ENCODE measurements at places on chromosomes 11 and 22. TPM values are rescaled to one million over a fixed set of nuclear protein-coding genes. Genes with fewer than 3 reads are reported as not detected.
A peak's percentile ranks its signal among the peaks of the same experiment; 100 is the strongest.

- H3K4me3 ChIP-seq, result no peak overlapping the region
- no peak overlapping the region for H3K27ac ChIP-seq
- no peaks in the 10 kb centered on the region for H3K36me3 ChIP-seq
- H3K4me1 ChIP-seq, result peaks cover 79% of the 10 kb centered on the region
- H3K27me3 ChIP-seq, result peaks cover 8% of the 10 kb centered on the region
- no peak for DNase-seq
Measured at GRCh38 chr22:44680481-44680894, 21.5 kb upstream of the PRR5 start.

DNA sequence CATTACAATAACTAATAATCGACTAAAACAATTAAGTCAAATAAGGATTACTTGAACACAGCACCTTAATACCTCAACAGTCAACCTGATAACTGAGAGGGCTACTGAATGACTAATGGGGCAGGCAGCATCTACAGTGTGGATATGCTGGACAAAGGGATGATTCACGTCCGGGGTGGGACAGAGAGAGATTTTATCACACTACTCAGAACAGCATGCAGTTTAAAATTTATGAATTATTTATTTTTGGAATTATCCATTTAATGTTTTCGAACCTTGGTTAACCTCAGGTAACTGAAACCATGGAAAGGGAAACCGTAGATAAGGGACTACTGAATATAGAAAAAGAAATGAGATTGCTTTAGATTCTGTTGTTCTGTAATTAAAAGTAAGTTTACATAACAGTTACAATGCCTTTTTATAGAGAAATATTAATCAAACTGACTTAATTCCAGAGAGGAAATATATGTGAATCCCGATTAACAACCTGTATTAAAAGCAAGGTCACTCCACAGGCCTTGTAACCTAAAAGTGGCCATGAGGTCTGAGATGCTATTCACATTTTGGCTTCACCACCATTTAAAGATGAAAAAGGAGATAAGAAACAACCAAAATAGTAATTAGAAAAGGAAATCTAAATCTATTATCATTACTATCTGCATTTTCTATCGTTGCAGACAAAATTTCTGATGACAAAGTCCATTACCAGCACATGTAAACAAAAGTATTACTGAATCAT lies 119.0 kb upstream of the TP53AIP1 start:
- no peak overlapping the region for H3K4me3 ChIP-seq
- no peaks in the 10 kb centered on the region for H3K27me3 ChIP-seq
- H3K4me1 ChIP-seq, result no peaks in the 10 kb centered on the region
- DNase-seq, result no peak
- H3K36me3 ChIP-seq, result no peaks in the 10 kb centered on the region

DNA sequence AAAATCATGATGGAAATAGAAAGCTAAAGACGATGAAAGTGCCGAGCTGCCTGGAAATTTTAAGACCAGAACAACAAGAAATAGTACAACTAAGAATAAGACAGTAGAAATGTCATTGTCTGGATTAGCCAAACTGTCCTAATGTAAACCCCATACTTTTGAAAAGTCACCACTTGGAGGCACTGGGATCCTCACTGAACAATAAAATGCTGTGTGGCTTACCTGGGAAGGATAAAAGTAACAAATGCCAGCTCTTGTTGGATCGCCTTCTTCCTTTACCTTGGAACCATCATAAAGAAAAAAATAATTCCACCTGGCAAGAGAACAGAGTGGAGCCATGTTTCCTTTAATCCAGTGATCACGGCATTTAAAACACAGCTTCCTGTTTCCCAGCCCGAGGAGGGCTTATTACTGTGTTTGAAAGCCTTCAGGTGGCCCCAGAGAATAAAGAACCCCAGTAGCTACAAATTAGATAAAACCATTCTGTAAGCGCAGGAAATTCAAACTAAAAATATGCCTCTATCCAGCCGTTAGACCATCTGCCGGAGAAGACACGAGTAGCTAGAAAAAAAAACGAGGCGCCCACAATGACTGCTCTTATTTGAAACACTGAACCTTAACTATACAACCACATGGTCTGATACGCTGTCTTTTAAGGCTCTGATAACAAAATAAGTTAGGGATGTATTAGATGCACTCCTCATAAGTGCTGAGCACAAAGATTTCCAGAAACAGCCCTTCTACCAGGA lies 4.4 kb downstream of the HPS4 start:
- peak overlapping the region; percentile 81 for H3K4me3 ChIP-seq
- peaks cover 66% of the 10 kb centered on the region for H3K4me1 ChIP-seq
- H3K27ac ChIP-seq, result peak overlapping the region; percentile 26
- H3K36me3 ChIP-seq, result peaks cover 10% of the 10 kb centered on the region

DNA sequence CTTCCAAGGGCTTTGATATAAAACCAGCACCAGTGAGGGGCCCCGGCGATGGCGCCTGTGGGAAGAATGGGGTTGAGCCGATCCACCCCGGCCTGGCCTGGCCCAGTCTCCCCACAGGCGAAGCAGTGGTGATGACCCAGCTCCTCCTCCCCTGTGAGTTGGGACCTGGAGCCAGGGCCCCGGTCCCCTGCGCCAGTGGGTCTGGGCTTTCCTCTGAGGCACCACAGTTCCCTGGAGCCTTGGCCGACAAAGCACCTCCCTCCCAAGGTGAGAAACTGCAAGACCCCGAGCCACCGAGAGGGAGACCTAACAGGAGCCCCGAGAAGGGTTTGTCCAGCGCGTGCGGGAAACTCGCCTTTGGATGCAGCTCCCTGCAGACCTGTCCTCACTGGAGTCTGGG lies 942.9 kb downstream of the BRD1 start:
- no peaks in the 10 kb centered on the region for H3K36me3 ChIP-seq
- no peak overlapping the region for H3K27ac ChIP-seq
- peaks cover 13% of the 10 kb centered on the region for H3K27me3 ChIP-seq
- no peaks in the 10 kb centered on the region for H3K4me1 ChIP-seq
- DNase-seq, result no peak

DNA sequence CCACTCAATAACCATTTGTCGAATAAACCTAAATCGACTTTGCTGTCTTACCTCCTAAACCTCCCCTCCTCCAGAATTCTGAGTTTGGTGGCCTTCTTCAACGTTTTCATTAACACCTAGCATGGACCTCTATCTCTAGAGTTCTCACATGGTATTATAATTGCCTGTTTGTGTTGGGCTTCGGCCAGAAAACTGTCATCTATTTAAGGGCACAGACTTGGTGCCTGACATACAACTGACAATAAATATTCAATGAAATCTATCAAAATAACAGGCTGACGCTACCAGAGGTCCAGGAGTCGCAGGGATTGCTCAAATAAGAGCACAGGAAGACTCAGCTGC lies 687 bp downstream of the ALKBH8 start:
- peak overlapping the region; percentile 95 for H3K27ac ChIP-seq
- H3K4me1 ChIP-seq, result peaks cover 66% of the 10 kb centered on the region
- H3K36me3 ChIP-seq, result no peaks in the 10 kb centered on the region
- peak overlapping the region; percentile 97 for H3K4me3 ChIP-seq
- H3K27me3 ChIP-seq, result no peaks in the 10 kb centered on the region

DNA sequence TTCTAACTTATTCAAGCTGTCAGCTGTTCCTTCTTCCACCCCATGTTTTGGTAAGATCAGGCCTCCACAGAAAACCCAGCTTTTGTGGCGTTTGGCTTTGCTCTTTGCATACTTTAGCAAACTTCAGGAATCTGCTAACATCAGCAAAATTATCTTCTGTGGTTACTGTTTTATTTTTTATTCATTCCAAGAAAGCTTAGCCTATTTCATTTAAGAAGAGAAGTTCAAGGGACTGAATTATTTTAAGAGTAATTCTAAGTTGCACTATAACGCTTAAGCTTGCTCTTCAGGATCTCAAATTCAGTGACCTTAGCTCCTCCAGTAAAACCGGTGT lies 1.1 kb downstream of the JHY start:
- DNase-seq, result no peak
- H3K27ac ChIP-seq, result peak overlapping the region; percentile 88
- H3K4me1 ChIP-seq, result peaks cover 22% of the 10 kb centered on the region
- H3K27me3 ChIP-seq, result no peaks in the 10 kb centered on the region
- H3K4me3 ChIP-seq, result peak overlapping the region; percentile 84

GRCh38 chr22:47090591-47091245 lies 328.3 kb downstream of the TBC1D22A start:
- H3K27me3 ChIP-seq, result no peaks in the 10 kb centered on the region
- peak overlapping the region; percentile 79 for H3K4me3 ChIP-seq
- no peaks in the 10 kb centered on the region for H3K36me3 ChIP-seq
- peak; percentile 38 for DNase-seq
- peaks cover 30% of the 10 kb centered on the region for H3K4me1 ChIP-seq
- H3K27ac ChIP-seq, result peak overlapping the region; percentile 76

- H3K36me3 ChIP-seq, result no peaks in the 10 kb centered on the region
- DNase-seq, result no peak
- peaks cover 51% of the 10 kb centered on the region for H3K4me1 ChIP-seq
- H3K4me3 ChIP-seq, result peak overlapping the region; percentile 93
- H3K27me3 ChIP-seq, result no peaks in the 10 kb centered on the region
Measured at GRCh38 chr11:121291896-121292494, 576 bp upstream of the SC5D start.

DNA sequence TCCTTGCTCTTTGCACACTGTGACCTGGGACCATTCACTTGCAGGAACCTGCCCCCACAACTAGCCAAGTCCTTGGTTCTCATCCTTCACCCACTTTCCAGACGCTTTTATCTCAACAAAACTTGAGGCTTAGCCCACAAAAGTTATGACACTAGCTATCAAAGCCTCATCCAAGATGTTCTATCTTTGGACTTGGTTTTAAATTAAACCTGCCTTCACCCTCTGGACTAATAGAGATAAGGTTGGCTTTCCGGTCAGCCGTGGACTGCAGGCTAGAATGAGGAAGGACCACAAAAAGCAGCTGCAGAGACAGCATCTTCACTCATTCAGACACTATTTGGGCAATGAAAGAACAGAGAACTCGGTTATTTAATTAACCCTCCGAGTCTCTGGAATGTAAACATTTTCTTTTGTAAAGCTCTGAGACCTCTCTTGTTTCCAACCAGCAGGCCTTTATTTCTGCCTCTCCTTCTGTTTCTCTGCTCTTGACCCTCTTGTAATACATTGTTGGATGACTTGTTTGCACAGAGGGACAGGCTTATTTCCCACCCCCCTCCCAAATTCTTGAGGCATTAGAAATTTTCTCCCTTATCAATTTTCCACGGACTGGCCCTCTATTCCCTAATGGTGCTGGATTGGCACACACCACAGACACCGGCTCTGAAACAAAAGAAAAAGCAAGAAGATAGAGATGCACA lies 41.4 kb downstream of the ARL14EP start:
- H3K4me3 ChIP-seq, result no peak overlapping the region
- no peaks in the 10 kb centered on the region for H3K4me1 ChIP-seq
- no peaks in the 10 kb centered on the region for H3K27me3 ChIP-seq
- no peaks in the 10 kb centered on the region for H3K36me3 ChIP-seq
- H3K27ac ChIP-seq, result no peak overlapping the region

GRCh38 chr11:131108760-131109159 lies 192.5 kb upstream of the SNX19 start:
- no peak for DNase-seq
- H3K27ac ChIP-seq, result no peak overlapping the region
- peaks cover 1% of the 10 kb centered on the region for H3K27me3 ChIP-seq
- H3K36me3 ChIP-seq, result no peaks in the 10 kb centered on the region

DNA sequence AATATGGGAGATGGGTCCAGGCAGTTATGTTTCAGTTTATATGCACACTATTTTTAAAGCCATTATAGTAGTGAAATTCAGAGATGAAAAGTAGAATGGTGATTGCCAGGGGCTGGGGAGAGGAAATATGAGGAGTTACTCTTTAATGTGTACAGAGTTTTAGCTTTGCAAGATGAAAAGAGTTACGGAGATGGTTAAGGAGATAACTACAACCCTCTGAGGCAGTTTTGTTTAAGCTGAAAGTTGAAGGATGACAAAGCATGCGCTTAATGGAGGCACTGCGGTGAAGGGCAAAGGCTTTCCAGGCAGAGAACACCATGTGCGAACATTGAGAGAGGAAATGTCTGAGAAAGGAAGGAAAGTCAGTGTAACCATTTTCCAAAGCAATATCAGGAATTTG lies 18.2 kb upstream of the BMAL1 start:
- DNase-seq, result no peak
- H3K4me3 ChIP-seq, result no peak overlapping the region
- H3K27ac ChIP-seq, result no peak overlapping the region
- no peaks in the 10 kb centered on the region for H3K27me3 ChIP-seq
- no peaks in the 10 kb centered on the region for H3K36me3 ChIP-seq
- H3K4me1 ChIP-seq, result peaks cover 8% of the 10 kb centered on the region

DNA sequence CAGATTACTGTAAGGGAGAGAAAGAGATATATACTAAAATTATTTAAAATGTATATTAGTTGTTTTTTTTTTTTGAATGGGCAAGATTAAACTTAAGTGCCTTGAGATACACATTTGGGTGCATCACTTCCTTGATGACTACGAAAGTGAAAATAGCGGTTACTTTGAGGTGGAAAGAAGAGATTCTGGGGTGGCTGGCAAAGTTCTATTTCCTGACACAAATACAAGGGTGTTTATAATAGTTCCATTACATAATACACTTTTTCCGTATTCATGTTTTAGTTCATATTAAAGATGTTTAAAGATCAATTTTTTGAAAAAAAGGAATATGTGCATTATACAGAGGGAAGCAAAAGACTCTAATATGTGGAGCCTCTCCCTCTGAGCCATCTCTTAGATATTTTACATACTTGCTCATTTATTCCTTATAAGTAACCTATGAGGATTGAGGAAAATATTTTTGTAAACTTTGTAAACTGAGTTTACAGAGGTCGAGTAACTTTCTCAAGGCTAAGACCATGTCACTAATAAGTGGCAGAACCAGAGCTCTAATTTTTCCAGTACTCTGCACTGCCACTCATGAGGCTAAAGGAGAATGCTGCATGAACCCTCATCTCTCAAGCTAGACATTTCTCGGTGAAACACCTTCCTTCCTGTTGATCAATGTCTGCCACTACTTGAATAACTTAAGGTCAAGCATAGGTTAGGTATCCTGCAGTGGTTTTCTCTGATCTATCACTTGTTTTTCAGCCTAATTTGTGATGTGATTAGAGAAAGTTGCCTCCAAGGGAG lies 58.6 kb downstream of the DDIAS start:
- H3K27me3 ChIP-seq, result no peaks in the 10 kb centered on the region
- peaks cover 15% of the 10 kb centered on the region for H3K36me3 ChIP-seq
- peak overlapping the region; percentile 62 for H3K4me3 ChIP-seq
- H3K27ac ChIP-seq, result peak overlapping the region; percentile 94
- peak; percentile 70 for DNase-seq

- DNase-seq, result no peak
- H3K27me3 ChIP-seq, result peaks cover 4% of the 10 kb centered on the region
- H3K4me1 ChIP-seq, result no peaks in the 10 kb centered on the region
- H3K27ac ChIP-seq, result no peak overlapping the region
- no peak overlapping the region for H3K4me3 ChIP-seq
- H3K36me3 ChIP-seq, result no peaks in the 10 kb centered on the region
Measured at GRCh38 chr11:67564230-67564629, 19.4 kb upstream of the GSTP1 start.

GRCh38 chr22:17217179-17217578 lies 2.1 kb downstream of the ADA2 start:
- H3K27me3 ChIP-seq, result no peaks in the 10 kb centered on the region
- H3K27ac ChIP-seq, result peak overlapping the region; percentile 98
- H3K4me1 ChIP-seq, result peaks cover 82% of the 10 kb centered on the region
- peak overlapping the region; percentile 98 for H3K4me3 ChIP-seq

- peaks cover 11% of the 10 kb centered on the region for H3K27me3 ChIP-seq
- H3K27ac ChIP-seq, result no peak overlapping the region
- H3K36me3 ChIP-seq, result no peaks in the 10 kb centered on the region
- no peak overlapping the region for H3K4me3 ChIP-seq
Measured at GRCh38 chr11:120279502-120279901, 39.6 kb downstream of the POU2F3 start.

BAD gene
- 18.5 TPM for total RNA-seq

TECTA gene
- 0.58 TPM for total RNA-seq

MS4A15 gene
- not detected for total RNA-seq

HTR3A gene
- not detected for total RNA-seq

MFRP gene
- total RNA-seq, result not detected

MPST gene
- 1.5 TPM for total RNA-seq
